ENCODE measurements at places on chromosomes 12 and 14. TPM values are rescaled to one million over a fixed set of nuclear protein-coding genes. Genes with fewer than 3 reads are reported as not detected.

DNA sequence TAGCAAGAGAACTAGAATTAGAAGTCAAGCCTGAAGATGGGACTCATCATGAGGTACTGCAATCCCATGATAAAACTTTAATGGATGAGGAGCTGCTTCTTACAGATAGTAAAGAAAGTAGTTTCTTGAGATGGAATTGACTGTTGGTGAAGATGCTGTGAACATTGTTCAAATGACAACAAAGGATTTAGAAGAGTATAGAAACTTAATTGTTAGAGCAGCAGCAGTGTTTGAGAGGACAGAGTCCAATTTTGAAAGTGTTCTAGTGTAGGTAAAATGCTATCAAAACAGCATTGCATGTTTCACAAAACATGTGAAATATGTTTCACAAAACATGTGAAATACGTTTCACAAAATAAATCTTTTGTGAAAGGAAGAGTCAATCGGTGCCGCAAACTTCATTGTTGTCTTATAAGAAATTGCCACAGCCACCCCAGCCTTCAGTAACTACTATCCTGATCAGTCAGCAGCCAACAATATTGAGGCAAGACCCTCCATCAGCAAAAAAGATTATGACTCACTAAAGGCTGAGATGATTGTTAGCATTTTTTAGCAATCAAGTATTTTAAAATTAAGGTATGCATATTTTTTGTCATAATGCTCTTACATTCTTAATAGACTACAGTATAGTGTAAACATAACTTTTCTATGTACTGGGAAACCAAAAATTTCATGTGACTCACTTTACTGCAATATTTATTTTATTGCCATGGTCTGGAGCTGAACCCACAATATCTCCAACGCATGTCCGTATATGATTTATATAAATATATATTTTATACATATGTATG is 173.4 kb upstream of the BMP4 start:
- H3K4me1 ChIP-seq = no peaks in the 10 kb centered on the region
- DNase-seq = no peak
- no peak overlapping the region for H3K4me3 ChIP-seq

DNA sequence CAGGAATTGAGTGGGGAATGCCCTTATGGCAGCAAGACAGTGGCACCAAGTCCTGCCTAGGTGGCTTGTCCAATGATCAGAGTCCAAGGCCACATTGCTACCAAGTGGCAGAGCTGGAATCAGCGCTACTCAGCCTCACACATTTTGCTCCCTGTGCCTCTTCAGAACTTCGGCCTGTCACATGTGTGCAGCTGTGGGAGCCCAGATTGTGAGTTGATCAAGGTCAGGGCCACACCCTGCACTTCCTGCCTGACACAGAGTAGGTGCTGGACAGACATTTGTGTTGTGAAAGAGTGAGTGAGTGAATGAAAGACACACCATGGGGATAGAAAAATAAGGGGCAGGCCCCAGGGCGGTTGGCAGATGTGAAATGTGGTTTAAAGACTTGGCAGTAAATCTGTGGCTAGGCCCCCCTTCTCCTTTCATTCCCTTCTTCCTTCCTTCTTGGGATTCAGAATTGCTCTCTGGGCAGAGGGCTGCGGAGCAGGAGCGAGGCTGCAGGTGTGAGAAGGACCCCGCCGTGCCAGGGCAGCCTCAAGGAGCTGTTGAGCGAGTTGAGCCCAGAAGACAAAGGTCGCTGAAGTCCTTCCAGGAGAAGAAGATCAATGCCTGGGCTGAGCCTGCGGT is 83.5 kb downstream of the SLC25A47 start:
- H3K27ac ChIP-seq = no peak overlapping the region
- H3K36me3 ChIP-seq = no peaks in the 10 kb centered on the region
- H3K4me3 ChIP-seq = no peak overlapping the region
- DNase-seq = peak; percentile 55
- no peaks in the 10 kb centered on the region for H3K27me3 ChIP-seq

- H3K27ac ChIP-seq = no peak overlapping the region
- DNase-seq = no peak
- no peak overlapping the region for H3K4me3 ChIP-seq
- no peaks in the 10 kb centered on the region for H3K4me1 ChIP-seq
- H3K27me3 ChIP-seq = no peaks in the 10 kb centered on the region
Observed at GRCh38 chr12:62694632-62695031, 228.0 kb downstream of the MON2 start.

GRCh38 chr12:111436811-111437210 is 31.1 kb downstream of the SH2B3 start:
- no peak for DNase-seq
- peaks cover 16% of the 10 kb centered on the region for H3K36me3 ChIP-seq
- peak overlapping the region; percentile 62 for H3K27ac ChIP-seq
- H3K4me1 ChIP-seq = peaks cover 91% of the 10 kb centered on the region

GRCh38 chr12:124994437-124994975 is 1.1 kb downstream of the BRI3BP start:
- peaks cover 22% of the 10 kb centered on the region for H3K4me1 ChIP-seq
- H3K36me3 ChIP-seq = peaks cover 5% of the 10 kb centered on the region
- peak overlapping the region; percentile 81 for H3K27ac ChIP-seq
- DNase-seq = peak; percentile 25
- peak overlapping the region; percentile 89 for H3K4me3 ChIP-seq
- no peaks in the 10 kb centered on the region for H3K27me3 ChIP-seq

DNA sequence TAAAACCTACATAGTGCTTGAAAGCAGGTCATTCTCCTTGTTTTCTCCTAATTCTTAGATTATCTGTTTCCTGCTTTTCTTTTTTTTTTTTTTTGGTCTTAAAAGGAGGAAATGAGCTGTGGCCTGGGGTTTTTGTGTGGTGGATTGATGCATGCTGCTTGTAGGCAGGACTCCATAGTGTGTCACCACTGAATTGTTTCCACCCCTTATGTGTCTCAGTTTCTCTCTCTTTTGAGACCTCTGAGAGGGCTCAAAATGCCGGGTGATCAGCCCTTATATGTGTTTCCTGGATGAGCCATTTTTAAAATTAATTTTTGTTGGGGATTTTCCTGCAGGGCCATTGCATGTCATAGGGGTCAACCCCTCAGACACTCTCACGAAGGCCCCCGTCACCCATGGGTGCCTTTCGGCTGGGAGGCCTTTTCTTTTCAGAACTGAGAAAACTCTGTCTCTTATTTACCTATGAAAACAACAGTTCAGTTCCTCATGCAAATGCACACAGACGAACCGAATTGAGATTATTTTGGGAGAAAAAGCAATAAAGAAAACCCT is 32.0 kb upstream of the LRRK2 start:
- peak; percentile 25 for DNase-seq
- no peak overlapping the region for H3K27ac ChIP-seq
- H3K4me3 ChIP-seq = no peak overlapping the region
- no peaks in the 10 kb centered on the region for H3K36me3 ChIP-seq
- peaks cover 6% of the 10 kb centered on the region for H3K4me1 ChIP-seq

GRCh38 chr14:61569812-61570548 is 125.3 kb upstream of the HIF1A start:
- peak overlapping the region; percentile 58 for H3K27ac ChIP-seq
- peaks cover 73% of the 10 kb centered on the region for H3K4me1 ChIP-seq
- H3K4me3 ChIP-seq = peak overlapping the region; percentile 52
- no peaks in the 10 kb centered on the region for H3K27me3 ChIP-seq

GRCh38 chr14:49559979-49560768 is 26.0 kb downstream of the RPS29 start:
- H3K4me1 ChIP-seq = no peaks in the 10 kb centered on the region
- H3K27me3 ChIP-seq = peaks cover 2% of the 10 kb centered on the region
- DNase-seq = no peak
- H3K27ac ChIP-seq = no peak overlapping the region
- peaks cover 4% of the 10 kb centered on the region for H3K36me3 ChIP-seq

DNA sequence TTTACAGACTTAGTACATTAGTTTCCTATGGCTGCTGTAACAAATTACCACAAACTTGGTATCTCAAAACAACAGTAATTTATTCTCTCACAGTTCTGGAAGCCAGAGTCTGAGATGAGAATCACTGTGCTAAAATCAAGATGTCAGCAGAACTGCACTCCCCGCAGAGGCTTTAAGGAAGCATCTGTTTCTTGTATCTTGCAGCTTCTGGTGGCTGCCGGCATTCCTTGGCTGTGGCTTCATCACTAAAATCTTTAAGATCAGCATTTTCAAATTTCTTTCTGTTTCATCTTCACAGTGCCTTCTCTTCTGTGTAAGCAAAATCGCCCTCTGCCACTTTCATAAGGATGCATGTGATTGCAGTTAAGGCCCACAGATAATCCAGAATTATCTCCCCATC is 9.4 kb downstream of the STON2 start:
- no peaks in the 10 kb centered on the region for H3K36me3 ChIP-seq
- no peak for DNase-seq
- H3K27me3 ChIP-seq = peaks cover 4% of the 10 kb centered on the region
- no peaks in the 10 kb centered on the region for H3K4me1 ChIP-seq
- no peak overlapping the region for H3K27ac ChIP-seq

DNA sequence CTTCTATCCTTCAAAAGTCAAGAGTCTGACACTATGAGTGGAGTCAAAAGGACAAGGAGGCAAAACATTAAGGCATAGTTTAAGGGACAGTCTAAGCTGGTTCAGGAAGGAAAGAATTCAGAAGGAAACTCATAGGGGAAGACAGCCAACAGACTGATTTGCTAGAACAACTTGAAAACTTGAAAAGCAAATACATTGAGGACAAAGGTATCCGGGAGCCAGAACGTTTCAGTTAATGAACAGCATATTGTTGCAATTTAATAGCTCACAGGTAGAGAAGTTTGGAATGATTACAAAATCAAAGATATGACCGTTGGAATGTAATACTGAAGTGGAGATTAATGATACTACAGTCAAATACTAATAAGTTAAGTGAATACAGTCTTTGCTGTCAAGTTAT is 312.8 kb upstream of the RPL10L start:
- no peak overlapping the region for H3K27ac ChIP-seq
- no peaks in the 10 kb centered on the region for H3K36me3 ChIP-seq
- no peaks in the 10 kb centered on the region for H3K27me3 ChIP-seq
- DNase-seq = no peak

DNA sequence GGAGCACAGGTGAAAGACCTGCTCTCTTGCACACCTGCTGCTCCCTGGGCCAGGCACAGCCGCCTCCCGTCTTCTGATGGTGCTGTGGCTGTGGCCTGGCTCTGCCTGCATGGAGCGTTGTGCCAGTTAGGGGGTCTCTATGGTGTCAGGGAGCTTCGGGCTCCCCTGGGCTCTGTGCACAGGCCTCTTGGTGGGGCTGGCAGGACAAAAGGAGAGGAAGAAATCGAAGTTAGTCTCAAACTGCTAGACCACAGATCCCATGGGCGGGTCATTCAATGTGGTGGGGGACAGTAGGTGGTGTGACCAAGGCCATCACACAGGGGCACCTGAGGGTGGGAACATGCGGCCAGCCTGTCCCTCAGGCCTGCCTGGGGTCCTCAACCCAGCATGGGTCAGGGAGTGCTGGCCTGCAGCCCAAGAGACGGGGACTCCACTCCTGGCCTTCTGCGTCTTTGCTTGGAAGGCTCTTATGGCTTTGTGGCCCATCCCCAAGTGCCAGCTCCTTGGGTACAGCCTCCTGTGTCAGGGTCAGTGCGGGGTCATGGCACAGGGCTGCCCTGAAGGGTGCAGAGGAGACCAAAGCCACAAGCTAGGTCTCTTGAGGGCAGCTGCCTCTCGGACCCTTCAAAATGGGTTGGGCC is 84.1 kb downstream of the KIF26A start:
- H3K36me3 ChIP-seq = no peaks in the 10 kb centered on the region
- H3K27ac ChIP-seq = no peak overlapping the region
- peaks cover 23% of the 10 kb centered on the region for H3K4me1 ChIP-seq

DNA sequence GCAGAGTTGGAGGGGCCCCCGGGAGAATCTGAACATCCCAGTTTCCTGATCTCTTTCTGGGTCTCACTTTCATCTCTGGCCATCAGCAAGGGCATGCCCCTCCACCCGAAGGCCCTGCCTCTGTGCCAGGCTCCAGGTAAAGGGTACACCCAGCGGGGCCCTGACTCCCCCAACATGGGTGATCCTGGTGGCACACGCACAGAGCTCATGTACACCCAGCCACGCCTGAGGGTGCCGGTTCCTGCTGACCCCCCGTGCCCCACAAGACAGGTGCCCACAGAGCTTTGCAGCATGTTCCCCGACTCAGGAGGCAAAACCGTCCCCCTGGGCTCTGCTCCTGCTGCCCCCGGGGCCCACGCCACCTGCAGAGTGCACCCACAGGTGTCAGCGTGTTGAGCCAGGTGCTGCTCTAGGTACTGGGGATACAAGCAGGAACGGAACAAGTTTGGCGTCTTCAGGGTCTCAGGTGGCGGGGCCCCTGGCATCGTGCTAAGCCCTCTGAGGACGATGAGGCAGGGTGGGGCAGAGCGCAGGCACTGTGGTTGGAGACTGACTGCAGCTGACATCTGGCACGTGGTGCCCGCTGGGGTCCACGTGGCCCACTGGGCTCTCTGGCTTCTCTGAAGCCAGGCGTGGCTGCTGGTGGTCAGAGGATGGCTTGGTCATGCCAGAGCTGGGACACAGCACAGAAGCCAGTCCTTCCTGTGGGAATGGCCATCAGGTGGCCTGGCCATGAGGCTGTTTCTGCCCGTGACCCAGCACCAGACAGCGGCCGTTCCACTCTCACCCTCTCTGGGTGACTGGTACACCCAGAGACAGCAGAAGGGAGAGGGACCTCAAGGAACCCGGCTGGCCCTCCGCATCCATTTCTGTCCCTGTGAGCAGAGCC is 13.8 kb downstream of the BAG5 start:
- no peak overlapping the region for H3K4me3 ChIP-seq
- no peak for DNase-seq
- H3K4me1 ChIP-seq = no peaks in the 10 kb centered on the region
- H3K27ac ChIP-seq = no peak overlapping the region

- peaks cover 53% of the 10 kb centered on the region for H3K4me1 ChIP-seq
- H3K27me3 ChIP-seq = no peaks in the 10 kb centered on the region
- DNase-seq = no peak
Observed at GRCh38 chr12:46517579-46517962, 145.0 kb upstream of the SLC38A2 start.

GRCh38 chr12:92861381-92861780 is 67.7 kb downstream of the EEA1 start:
- no peak overlapping the region for H3K4me3 ChIP-seq
- H3K27ac ChIP-seq = no peak overlapping the region
- H3K4me1 ChIP-seq = peaks cover 3% of the 10 kb centered on the region
- no peaks in the 10 kb centered on the region for H3K27me3 ChIP-seq

DNA sequence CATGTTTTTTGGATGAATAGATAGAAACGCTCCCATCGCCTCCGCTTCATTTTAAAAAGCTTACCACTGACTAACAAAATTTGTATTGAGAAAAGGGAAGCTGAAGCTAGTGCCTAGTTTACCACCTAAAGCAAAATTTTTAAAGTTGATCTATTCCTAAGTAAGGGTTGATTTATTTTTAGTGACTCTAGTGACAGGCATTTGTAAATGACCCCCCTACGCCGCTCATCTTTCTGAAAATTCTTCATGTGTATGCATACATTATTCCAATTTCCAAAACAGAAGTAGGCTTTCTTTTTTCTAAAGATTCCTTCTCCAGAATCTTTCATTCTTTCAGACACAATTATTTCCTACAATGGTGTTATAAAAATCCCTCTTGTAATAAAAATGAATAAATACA is 5.4 kb downstream of the HMGA2 start:
- H3K27me3 ChIP-seq = peaks cover 36% of the 10 kb centered on the region
- H3K36me3 ChIP-seq = no peaks in the 10 kb centered on the region
- no peaks in the 10 kb centered on the region for H3K4me1 ChIP-seq

The CCND2 gene
- total RNA-seq = 255 TPM

The OR4E2 gene
- not detected for total RNA-seq

The CMA1 gene
- total RNA-seq = not detected

The CCDC177 gene
- not detected for total RNA-seq

The SPX gene
- total RNA-seq = 0.36 TPM

The IQSEC3 gene
- 0.29 TPM for total RNA-seq

The ATF1 gene
- total RNA-seq = 50.1 TPM

The MANSC1 gene
- total RNA-seq = 1.9 TPM

The KRT5 gene
- not detected for total RNA-seq

The GLTP gene
- total RNA-seq = 21.1 TPM

The PLEKHH1 gene
- 1.9 TPM for total RNA-seq

Measured in activated CD4-positive, alpha-beta memory T cell treated with anti-CD3 and anti-CD28 coated beads for 36 hours (primary cell).